ENCODE measurements at places on chromosomes 11 and 22.
A peak's percentile ranks its signal among the peaks of the same experiment; 100 is the strongest.

- DNase-seq = no peak
Observed at GRCh38 chr22:17990942-17991341, 33.4 kb downstream of the MICAL3 start.

- DNase-seq = no peak
Observed at GRCh38 chr22:47994601-47995263, 1232.3 kb downstream of the TBC1D22A start.

DNA sequence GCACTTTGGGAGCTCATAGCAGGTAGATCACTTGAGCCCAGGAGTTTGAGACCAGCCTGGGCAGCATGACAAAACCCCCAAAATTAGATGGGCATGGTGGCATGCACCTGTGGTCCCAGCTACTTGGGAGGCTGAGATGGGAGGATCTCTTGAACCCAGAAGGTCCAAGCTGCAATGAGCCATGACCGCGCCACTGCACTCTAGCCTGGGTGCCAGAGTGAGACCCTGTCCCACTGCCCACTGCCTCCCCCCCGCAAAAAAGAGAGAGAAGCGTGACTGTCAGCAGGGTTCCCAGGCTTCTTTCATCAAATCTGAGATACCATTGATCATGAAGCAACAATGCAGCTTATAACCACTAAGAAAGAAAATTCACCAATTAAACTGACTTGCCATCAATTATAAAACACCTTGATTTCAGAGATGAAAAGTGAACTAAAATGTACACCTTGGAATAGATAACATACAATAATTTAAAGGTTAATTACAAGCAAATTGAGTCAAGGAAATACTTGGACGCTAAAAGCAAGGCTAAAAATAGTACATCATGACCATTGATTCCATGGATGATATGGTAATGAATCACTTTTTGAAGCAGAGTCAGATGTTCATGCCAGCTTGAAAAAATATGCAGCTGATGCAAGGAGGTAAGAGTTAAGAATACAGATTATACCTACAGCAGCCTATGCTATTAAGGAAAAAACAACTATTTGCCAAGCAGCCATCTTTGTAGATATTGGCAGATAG lies 90.8 kb upstream of the ALKBH3 start:
- no peak for DNase-seq

- DNase-seq = no peak
Observed at GRCh38 chr11:33685082-33685481, 15.5 kb downstream of the C11orf91 start.

DNA sequence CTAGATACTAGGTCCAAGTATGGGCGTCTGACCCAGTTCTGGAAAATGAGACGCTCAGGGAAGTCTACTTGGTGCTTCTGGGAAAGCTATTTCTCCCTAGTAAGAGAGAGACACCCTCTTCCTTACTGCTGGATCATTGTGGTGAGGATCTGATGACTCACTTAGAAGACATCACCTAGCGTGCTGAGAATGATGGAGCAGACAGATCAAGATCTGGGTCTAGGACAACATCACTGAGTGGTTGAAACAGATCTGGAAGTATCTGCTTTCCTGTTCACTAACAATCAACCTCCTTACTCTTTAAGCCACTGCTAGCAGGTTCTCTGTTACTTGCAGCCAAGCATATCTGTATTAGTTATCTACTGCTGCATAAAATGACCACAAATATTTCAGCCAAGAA lies 38.3 kb upstream of the HMGXB4 start:
- DNase-seq = no peak

DNA sequence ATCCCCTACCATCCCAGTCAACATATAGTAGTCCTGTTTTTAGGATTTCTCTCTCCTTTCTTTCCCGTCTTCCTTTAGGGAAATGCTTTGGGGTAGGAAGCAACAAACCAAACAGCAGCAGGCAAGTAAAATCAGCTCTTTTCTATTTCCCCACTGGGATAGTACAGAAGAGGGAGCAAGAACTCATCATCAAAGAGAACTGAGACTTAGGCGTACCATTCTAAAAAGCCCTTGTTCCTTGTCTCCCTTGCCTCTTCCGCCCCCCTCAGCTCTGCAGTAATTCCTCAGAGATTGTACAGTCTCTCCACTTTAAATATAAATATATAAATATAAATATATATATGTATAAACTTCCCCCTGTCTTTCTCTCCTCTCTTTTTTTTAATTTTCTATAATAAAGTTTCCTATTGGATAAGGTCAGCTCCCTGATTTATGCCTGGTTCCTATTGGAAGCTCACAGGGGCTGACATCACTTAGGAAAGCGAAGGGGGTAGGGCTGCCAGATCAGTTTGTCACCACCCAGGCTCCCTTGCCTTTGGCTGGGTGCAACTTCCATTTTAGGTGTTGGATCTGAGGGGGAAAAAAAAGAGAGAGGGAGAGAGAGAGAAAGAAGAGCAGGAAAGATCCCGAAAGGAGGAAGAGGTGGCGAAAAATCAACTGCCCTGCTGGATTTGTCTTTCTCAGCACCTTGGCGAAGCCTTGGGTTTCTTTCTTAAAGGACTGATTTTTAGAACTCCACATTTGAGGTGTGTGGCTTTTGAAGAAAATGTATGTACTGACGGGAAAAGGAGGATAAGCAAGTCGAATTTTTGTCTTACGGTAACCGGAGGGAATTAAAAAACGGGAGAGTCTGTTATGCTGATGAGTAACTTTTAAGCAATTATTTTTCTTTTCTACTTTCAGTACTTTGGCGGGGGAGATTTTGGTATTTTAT lies at the start of gene CTNND1:
TSS of gene CTNND1 (plus strand) at position 502 of the 934 bp plus-strand sequence. CDS start 29,677 bp downstream, outside the sequence.
- peak; percentile 83 for DNase-seq

DNA sequence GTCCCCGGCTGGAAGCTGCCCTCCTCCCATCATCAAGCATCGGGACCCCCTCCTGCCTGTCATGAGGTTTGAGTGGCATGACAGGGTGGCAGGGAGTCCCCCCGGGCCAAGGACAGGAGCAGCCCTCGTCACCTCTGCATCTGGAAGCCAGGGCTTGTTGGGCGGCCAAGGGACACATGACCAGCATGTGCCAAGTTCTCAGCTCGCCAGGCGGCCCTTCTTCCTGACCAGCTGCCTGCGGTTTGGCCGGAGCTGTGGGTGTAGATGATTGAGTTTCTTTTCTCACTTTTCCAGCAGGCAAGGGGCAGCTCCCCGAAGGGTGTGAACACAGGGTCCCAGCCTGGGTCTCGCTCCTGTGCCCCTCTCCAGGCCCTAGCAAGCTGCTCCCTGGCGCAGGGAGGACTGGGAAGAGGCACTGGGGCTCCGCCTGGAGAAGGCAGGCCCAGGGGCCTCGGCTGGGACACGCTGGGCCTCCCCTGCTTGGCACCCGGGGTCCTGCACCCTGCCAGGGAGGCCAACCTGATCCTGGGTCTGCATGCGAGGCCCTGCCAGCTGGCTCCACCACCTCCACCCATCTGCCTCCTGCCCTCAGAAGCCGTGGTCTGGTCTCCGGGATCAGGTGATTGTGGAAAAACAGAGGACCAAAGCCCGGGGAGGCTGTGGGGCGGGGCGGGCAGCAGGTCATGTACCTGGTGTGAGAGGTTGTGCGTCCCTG lies 13.4 kb downstream of the ARHGAP8 start:
- peak; percentile 51 for DNase-seq

DNA sequence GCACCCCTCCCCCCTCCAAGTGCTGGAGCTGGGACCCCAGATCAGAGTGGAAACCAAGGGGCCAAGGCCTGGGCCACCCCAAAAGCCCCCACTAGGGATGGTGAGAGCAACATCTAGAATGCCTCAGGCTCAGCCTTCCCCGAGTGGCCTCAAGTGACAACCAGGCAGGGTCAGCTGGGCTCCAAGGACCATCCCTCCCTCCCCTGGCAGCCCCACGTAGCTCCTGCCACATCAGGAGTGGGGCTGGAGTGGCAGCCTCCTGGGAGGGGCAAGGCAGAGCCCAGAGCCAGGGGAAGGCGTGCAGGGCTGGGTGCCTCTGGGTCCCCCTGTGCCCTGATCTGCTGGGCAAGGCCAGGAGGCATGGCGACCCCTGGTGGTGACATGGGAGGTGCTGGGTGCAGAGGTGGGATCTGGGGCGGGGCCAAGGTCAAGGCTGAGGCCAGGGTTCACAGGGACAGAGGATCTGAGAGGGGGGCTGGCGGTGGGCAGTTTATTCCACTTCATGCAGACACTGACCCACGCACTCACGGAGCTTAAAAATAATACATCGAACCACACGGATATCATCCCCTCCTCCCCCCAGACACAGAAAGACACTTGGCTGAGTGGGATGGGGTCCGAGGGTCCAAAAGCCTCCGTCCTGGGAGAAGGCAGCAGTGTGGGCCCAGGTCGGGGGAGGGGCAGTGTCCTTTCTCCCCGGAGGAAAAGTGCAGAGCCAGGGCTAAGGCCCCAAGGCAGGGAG lies 15.8 kb upstream of the EHD1 start:
- DNase-seq = peak; percentile 93

- DNase-seq = no peak
Observed at GRCh38 chr22:46794067-46794466, 31.6 kb downstream of the TBC1D22A start.

DNA sequence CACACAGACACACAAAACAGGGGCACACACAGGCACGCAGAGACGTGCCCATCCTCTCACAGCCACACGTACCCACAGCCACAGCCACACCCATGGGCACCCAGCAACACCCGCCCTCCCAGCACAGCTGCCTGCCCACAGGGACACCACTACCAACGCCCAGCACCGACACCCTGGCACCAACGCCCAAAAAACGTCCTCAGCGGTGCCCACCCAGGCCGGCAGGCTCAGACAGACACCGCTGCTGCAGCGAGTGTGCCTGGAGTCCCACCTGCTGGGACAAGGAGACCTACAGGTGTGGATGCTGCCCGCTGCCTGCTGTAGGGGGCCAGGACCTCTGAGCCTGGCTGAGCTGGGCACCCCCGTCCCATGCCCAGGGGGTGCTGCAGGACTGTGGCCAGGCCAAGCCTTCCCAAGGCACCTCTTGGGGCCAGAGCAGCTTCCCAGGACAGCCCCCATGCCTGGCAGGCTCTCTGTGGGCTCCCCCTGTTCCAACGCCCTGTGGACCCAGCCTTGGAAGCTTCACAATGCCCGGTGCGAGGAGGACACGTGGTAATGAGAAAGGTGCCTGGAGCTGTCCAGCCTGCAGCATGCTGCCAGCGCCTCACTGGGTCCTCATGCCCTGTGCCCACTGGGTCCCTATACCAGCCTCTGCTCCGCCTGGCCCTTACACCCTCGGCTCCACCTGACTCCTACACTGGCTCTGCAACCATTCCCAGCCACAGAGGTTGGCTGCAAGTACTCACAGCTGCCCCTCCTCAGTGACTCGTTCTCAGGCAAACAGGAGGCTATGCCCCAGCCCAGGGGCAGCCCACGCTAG lies 45.8 kb upstream of the TH start:
- peak; percentile 44 for DNase-seq

- no peak for DNase-seq
Observed at GRCh38 chr11:66123902-66124301, 53.8 kb downstream of the PACS1 start.

DNA sequence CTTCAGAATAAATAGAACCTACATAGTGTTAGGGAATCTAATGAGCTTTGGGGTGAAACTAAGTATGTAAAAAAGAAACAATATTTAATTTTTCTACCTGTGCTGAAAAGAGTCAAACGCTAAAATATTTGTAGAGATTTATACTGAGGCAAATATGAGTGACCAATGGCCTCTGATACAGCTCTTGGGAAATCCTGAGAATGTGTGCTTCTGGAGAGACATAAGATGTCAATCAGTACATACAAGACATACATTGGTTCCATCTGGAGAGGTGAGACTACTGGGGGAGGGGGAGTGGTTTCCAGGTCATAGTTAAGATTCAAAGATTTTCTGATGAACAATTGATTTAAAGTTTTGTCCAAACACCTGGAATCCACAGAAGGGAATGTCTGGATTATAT lies 970 bp downstream of the ASRGL1 start:
- no peak for DNase-seq

- no peak for DNase-seq
Observed at GRCh38 chr22:39777716-39778454, 115.7 kb downstream of the ENTHD1 start.

- no peak for DNase-seq
Observed at GRCh38 chr11:17432002-17432401, 43.5 kb upstream of the KCNJ11 start.

DNA sequence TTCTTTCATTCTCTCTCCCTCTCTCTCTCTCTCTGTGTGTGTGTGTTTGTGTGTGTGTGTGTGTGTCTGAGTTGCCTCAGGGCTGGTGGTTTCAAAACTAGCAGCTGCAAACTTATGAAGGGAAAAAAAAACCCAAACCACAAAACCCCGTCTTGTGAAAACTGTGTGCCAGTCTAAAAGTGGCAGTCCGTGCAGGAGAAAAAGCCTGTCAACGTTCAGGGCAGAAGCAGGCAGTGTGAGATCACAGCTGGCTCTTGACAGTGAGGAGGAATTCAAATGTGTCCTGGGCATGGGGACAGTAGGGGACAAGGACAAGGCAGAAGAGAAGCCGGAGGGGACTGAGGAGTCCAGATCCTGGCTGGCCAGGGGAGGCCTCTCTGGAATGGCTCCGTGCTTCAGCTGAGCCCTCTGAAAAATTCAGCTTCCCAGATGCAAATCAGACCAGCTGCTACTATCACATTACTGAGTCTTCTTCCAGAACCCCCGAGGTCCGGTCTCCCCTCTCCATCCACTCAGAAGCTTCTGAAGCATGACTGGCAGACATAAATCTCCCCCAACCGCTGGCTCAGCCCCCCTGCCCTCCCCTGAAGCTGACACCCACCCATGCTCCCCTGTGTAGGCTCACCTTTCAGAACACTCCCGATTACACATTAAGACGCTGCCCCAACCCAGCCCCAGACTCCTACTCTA lies 31.9 kb downstream of the FLI1 start:
- DNase-seq = no peak

- no peak for DNase-seq
Observed at GRCh38 chr11:118128310-118128709, 24.3 kb downstream of the SCN4B start.

DNA sequence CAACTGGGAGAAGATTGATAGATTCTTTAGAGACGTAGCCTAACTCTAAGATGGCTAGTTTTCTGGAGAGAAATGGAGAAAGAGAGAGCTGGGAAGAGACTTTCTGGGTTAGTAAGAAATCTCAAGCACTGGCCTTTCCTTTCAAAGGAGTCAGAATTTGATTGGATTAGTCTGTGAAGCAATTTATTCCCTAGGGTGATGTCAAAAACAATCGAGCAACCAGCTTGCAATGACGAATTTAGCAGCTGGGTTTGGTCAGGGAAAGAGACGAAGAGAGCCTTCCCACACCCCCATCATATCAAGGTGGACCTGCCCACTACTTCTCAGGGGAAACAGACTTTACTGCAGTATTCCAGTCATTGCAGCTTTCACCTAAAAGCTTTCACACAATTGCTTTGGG lies 10.8 kb downstream of the KRTAP5-6 start:
- DNase-seq = no peak
